Stimulated activated CD4-positive, alpha-beta T cell treated with anti-CD3 and anti-CD28 coated beads, Interleukin-4, amount 100 ng/mL, for 1 hour (primary cell): ENCODE measurements at places on chromosomes 12 and 14.
A peak's percentile ranks its signal among the peaks of the same experiment; 100 is the strongest.

DNA sequence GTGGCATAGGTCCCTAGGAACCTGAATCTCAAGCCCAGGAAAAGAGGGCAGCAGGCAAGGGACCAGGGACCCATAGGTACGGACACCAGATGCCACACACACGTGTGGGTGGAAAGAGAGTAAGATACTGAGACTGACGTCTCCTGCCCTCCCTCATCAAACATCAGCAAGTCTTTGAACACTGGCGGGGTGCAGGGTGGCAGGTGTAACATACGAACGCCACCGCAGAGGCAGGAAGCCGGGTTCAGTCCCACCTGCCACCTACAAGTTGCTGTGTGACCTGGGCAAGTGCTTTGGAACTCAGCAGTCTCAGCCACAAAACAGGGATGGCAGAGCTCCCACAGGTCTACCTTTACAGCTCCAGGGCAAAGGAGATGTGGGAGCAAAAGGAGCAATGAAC lies 11.1 kb downstream of the ACTN1 start:
- DNase-seq, result peak; percentile 42

GRCh38 chr14:96225745-96226151 lies 21.1 kb downstream of the BDKRB2 start:
- DNase-seq, result no peak

DNA sequence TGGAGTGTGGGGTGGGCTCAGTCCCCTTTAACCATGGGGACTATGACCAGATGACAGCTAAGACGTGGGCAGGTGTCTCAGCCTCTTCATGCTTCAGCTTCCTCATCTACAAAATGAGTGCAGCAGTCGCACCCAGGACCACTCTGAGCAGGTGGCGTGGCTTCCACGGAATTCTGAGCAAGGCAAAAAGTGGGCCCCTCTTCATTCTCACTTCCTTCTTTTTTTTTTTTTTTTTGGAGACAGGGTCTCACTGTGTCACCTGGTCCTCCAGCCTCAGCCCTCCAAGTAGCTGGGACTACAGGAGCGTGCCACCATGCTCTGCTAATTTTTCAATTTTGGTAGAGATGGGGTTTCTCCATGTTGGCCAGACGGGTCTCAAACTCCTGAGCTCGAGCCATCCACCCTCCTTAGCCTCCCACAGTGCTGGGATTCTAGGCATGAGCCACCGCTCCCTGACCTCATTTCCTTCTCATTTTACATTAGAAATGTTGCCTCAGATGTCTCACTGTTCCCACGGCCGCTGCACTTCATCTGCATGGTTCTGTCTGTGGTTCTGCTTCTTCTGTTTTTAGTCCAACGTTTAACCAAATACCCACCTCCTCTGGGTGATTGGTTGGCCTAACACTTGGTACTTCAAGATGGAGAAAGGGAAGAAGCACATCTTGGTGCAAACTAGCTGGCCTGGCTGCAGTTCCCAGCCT lies 41.3 kb upstream of the BCL7A start:
- no peak for DNase-seq

GRCh38 chr14:95328729-95329503 lies 9.2 kb upstream of the CLMN start:
- no peak for DNase-seq

- no peak for DNase-seq
Measured at GRCh38 chr12:90305379-90305778, 596.7 kb upstream of the ATP2B1 start.

DNA sequence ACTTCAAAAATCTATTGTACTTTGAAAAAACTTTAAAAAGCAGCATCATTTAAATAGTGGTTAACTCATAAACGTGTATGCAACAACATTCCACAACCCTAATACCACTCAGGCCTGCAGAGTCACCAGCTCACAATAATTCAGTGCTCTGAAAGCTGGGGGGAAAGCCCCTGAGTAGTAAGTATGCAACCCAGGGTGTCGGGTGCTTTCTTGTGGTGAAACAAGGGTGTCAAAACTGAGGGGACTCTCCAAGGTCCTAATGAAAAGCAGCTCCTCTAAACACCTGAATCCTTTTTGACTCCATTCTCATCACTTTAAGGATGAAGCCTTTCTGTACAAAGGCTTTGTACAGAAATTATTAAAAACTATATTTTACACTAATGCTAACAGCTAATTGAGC lies 33.7 kb downstream of the FGFR1OP2 start:
- DNase-seq, result peak; percentile 47

DNA sequence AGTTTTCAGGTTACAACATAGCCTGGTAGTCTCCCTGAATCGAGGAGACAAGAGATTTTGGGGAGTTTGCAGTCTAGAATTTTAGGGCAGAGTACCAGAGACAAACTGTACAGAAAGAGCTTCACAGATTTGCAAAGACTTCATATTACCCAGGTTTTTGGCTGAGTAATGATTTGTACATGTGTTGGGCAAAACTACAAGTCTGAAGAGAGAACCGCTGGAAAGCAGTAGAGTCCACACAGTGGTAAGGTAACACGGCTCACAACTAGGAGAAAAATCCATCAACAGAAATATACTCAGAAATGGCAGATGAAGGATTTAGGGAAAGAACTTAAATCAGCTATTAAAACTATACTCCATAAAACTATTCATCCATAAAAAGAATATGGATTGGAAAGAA lies 25.7 kb downstream of the FBXO33 start:
- no peak for DNase-seq

- DNase-seq, result no peak
Measured at GRCh38 chr14:65286443-65286842, 126.1 kb upstream of the FUT8 start.

DNA sequence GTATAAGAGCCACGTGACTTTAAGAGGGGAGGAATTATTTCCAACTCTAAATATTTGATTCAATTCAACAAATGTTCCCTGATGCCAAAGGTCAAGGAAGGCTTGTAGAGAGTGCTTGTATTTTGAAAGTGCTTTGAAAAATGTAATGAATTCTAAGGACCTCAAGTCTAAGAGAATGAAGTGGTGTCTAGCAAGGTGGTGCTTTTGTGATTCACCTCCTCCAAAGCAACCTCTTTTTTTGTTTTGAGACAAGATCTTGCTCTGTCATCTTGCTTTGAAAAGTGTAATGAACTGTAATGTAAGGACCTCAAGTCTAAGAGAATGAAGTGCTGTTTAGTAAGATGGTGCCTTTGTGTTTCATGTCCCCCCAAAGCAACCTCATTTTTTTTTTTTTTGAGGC lies 13.7 kb downstream of the AK7 start:
- no peak for DNase-seq

- peak; percentile 71 for DNase-seq
Measured at GRCh38 chr12:57744194-57744776, 554 bp upstream of the TSPAN31 start.

DNA sequence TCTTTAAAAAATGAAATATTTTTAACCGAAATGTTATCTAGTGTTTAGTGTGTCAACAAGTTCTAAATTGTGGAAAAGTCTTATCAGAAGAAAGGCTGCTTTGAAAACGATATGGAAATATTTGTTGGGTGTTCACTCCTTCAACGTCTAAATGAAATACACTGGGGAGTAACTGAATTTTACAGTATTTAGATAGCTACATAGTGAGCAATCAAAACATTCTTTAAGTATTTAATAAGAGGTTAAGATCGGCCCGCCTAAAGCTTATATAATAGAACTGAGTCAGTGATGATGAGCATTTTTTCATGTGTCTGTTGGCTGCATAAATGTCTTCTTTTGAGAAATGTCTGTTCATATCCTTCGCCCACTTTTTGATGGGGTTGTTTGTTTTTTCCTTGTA lies 228.3 kb downstream of the RAD51B start:
- no peak for DNase-seq

GRCh38 chr12:28096649-28097048 lies 93.6 kb upstream of the CCDC91 start:
- DNase-seq, result no peak

DNA sequence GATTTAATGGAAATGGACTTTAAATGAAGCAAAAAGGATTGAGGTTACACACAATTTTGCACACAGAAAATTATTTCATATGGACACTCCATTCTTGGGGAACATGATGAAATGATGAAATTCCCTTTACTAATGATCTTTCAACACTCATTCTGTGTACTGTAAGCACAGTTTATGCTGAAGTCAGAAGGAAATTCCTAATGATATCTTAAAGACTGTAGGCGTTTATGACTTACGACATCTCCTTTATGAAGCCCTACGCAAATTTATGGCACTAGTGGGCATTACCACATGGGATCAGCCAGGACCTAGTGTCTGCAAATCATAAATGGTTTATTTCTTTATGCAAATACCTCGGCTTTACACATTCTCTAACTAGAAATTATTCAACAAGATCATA lies 97.9 kb upstream of the SOX5 start:
- no peak for DNase-seq

DNA sequence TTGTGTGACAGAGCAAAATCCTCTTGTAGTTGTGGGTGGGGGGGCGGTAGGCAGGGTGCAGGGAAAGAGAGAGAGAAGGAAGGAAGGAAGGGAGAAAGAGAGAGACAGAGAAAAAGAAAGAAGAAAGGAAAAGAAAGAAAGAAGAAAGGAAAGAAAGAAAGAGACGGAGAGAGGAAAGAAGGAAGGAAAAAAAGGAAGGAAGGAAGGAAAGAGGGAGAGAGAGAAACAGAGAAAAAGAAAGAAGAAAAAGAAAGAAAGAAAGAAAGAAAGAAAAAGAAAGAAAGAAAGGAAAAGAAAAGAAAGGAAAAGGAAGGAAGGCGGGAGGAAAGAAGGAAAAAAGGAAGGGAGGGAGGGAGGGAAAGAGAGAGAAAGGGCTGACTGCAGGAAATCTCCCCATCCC lies 17.6 kb upstream of the FAIM2 start:
- DNase-seq, result no peak

GRCh38 chr14:31758941-31759340 lies 197.7 kb downstream of the NUBPL start:
- DNase-seq, result no peak

GRCh38 chr12:102317155-102317554 lies 119.5 kb upstream of the PMCH start:
- no peak for DNase-seq

DNA sequence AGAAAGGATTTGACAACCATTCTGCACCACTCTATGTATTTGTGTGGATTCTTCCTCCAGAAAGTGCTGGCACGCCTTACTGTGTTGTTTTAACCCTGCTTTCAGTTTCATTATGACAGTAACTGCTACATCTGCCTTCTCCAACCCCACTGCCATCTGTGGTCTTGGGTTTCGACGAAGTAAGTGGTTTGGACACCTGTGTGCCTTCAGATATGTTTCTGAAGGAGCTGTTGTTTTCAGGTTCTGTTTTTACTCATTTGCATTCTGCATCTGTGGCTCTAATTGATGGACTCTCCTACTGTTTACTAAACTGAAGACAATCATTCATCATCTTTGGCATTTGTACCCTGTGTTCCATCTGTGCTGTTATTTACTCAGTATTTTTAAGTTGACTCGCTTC lies 4.1 kb downstream of the TSHR start:
- peak; percentile 17 for DNase-seq

DNA sequence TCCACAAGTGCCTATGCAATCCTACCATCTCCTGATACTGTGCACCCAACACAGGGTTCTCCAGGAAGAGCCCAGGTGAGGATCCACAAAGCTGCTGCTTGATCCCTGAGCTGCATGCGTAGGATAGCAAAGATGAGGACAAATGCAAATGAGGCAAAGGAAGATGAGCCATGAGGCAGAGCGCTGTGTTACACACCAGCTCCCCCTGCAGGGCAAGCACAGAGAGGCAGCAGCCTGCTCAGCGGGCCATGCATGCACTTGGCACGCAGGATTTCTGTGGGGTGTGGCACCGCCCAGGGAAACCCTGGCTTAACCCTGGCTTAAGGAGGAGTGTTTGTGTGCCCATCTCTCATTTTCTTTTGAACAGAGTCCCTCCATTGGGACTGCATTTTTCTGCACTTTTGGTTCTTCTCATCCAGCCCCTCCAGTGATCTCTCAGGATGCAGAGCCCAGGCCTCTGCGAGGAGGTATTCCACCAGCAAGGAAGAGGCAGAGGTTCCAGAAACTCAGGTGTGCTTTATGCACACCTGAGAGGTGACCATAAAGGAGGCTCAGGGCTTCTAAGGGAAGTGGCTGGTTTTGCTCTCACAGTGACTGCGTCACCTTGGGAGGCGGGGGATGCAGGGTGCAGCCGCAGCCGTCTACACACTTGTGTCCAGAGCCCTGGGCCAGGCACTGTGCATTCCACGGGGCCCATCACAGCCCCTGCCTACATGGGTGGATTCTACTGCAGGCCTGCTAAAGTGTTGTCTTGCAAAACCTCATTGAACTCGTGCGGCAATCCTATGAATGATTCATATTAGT lies 973.3 kb upstream of the TMEM132C start:
- DNase-seq, result peak; percentile 47

DNA sequence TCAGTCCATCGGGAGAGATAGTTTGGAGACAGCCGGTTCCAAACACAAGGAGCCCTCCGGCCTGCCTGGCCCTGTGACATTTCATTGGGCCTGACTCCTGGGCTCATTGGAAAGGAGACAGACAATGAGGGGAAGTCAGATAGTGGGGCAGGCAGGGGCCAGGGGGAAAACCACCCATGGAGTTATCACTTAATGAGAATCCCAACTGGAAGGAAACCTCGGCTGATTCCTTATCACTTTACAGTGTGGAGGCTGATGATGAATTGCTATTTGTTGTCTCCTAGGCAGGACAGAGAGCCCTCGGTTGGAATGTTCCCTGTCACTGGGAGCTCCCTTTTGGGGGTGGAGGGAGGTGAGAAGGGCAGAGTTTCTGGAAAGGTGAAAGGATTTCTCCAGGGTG lies 44.4 kb downstream of the TBX5 start:
- no peak for DNase-seq

DNA sequence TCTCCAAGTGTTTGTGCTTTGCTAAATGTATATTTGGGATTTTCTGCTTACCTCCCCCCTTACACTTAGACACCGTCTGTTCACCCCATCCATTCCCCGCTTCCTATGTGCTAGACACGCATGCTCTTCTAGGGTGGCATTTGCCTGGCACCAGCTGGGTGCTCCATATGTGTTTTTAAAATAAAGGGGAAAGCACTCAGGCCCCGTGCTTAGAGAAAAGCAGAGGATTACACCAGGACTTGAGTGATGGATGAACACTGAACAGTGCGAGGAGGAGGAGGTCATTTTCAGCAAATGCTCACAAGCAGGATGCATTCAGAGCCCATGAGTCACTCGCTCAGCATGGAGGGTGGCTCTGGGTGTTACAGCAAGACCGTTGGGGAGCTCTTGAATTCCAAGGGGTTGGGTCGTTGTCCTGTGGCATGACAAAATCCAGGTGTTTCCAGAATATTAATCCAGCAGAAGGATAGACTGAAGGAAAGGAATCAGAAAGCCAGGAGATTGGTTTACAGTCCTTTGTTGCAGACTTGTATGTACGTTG lies 2.9 kb upstream of the BDKRB1 start:
- DNase-seq, result no peak

GRCh38 chr14:59244581-59244980 lies 56.1 kb downstream of the DAAM1 start:
- no peak for DNase-seq

GRCh38 chr12:122374707-122375106 lies 47.8 kb downstream of the CLIP1 start:
- DNase-seq, result no peak

- no peak for DNase-seq
Measured at GRCh38 chr12:124482567-124482893, 84.9 kb downstream of the NCOR2 start.

DNA sequence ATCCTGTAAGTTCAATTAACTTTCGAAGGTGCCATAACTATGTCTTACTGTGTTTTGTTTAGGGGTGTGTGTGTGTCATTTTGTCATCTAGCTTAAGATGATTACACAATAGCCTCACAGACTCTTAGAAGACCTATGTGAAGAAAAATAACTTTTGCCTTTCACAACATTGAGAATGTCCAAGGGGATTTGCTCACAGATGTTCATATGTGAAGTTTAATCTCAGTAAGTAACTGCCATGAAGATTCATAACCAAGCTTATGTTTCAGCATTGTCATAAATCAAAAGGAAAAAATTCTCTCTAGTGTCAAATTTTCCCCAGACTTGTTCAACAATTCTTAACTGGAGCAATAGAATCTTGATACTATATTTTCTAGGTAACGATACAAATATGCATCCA lies 226.1 kb upstream of the PRKD1 start:
- no peak for DNase-seq
